ENCODE measurements at places on chromosomes 4 and X. TPM values are rescaled to one million over a fixed set of nuclear protein-coding genes. Genes with fewer than 3 reads are reported as not detected.
A peak's percentile ranks its signal among the peaks of the same experiment; 100 is the strongest.

GRCh38 chr4:8185295-8185694 lies 13.8 kb upstream of the SH3TC1 start:
- DNase-seq: peak; percentile 66

- no peak for DNase-seq
These were observed 18.2 kb upstream of the ANK2 start for GRCh38 chr4:113031212-113031611.

Gene GAGE12H
- total RNA-seq: not detected

DNA sequence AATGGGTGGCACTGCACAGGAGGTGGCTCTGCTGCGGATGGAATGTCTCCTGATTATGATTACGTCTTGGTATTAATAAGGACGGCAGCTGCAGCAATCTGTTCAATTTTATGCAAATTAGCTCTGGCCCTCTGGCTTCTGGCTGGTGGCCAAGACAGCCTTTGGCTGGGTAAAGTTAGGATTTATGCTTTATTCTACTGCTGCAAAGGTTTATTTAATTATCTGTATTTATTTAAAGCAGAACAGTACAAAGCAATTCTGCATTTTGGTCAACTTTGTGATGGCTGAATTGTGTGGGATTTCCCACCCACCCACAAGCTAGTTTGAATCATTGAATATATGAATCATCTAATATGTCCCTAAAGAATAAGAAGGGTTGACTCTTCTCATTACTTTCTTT lies 745.6 kb upstream of the FAM241A start:
- DNase-seq: peak; percentile 1

Gene IL1RAPL1
- 1.3 TPM for total RNA-seq

Gene TKTL2
- not detected for total RNA-seq

- peak; percentile 3 for DNase-seq
These were observed 125.8 kb upstream of the UNC5C start for GRCh38 chr4:95674521-95674981.

Gene CXorf58
- not detected for total RNA-seq

DNA sequence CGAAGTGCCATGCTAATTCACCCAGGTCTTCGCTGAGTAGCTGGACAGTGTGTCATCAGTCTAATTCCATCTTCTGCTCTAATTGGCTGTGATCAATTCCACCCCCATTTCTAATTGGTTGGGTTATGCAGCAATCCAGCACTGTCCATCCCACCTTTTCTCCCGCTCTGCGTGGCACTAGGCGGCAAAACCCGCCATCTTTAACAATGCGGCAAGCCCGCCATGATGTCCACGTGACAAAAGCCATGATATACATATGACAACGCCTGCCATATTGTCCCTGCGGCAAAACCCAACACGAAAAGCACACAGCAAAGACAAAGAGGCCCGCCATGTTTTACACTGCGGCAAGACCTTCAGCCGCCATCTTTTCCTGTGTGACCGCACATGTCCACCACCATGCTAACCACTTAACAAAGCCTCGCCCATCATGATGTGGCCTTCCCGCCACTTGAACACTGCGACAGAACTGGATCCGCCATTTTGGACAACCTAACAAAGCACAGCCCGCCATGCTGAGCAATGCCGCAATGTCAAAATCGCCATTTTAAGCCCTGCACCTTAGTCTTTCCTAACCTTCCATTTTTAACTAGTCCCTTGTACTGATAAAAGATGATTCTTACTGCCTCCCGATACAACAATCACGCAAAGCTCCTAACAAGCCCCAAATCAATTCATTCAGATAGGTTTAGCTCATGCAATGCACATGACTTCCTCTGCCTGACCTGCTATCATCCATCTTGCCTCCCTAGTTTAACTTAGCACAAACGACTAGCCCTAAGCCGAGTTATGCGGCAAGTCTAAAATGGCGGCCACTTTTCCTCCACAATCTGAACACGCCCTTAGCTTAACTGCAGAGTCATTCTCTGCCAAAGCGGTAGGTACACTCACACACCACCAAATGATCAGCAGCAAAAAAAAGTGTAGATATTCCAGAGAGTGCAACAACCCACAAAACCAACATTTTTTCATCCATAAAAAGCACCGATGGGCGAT lies 288.3 kb downstream of the CHIC1 start:
- DNase-seq: no peak

DNA sequence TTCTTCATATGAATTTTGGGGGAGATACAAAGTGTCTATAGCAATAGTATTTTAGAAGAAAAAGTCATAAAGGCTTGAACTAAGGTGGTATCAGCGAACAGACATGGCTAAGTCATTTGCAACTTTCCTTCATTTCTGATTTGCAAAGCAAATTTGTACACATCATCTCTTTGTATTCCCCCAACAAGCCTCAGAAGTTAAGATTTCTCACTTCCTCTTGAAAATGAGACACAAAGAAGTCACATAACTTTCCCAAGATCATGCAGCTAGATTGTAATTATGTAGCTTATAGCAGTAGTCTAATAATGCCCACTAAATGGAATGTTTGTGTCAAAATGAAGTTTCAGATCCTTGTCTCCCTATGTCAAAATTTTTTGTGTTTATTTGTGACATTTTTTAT lies 709.8 kb upstream of the HS3ST1 start:
- DNase-seq: no peak

DNA sequence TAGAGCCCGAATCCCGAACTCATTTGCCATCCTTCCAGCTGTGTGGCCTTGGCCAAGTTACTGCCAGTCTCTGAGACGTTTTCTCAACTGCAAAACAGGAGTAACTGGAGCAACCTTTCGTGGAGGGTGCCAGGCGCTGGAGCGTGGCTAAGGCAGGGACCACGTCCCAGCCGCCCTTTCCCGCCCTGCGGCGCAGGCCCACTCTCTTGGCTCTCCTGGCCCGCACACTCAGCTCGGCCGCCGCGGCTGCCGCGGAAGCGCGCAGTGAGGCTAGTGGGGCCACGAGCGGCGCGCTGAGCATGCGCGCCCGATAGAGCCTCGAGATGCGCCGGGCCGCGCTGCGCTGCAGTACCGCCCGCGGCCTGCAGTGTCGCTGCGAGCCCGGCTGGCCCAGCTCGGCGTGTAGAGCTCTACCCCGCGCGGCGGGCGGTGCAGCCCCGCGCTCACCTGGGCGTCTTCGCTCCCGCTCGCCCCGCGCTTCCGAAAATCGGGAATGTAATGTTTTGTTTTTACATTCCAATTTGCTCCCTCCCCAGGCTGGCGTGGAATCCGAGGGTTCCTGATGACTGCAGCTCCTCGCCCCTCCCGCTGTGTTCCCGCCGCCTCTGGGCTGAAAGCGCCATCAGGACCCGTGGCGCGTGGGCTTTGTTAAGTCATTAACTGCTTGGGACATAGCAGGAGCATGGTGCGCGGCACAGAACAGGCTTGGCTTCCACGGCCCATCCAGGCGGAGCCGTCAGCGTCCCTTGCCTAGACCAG lies 4.0 kb upstream of the ZNF518B start:
- DNase-seq: no peak

Gene TEX11
- not detected for total RNA-seq

DNA sequence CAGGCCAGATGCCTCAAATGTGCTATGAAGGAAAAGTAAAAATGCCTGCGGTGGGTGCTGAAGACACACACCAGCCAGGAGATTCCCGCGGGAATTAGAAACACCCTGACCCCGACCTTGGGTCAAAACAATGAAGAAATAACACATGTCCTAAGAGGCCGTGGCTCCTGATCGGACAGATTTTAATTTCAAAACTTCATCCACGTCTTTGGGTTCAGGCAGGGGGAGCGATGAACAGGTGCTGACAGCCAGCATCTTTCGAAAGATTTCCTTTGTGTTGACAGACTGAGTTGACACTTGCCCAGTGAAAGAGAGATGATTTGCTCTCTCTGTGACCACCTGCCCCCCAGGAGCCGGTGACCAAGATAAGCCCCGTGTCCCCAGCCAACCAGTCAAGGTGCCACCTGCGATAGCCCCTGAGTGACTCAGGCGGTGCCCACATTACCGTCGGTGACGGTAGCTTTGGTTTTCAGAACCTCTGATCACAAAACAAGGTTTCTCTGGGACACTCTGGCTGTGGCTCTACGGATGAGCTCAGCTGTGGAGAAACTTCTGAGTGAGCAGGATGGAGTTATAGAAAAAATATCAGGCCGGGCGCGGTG lies 11.0 kb upstream of the IL3RA start:
- DNase-seq: no peak

DNA sequence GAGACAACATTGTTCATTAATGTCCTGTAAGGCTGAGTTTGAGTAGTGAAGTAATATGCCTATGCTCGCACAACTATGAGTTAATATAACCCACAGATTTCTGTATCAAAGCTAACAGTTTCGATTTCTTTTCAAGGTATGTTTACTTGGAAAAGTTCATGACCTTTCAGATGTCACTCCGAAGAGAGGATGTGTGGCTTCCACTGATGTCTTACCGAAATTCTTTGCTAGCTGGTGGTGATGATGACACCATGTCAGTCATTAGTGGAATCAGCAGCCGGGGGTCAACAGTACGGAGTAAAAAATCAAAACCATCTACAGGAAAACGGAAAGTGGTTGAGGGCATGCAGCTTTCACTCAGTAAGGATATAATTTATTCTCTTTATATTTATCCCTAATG lies 124.9 kb downstream of the STAG2 start:
- DNase-seq: no peak

- DNase-seq: peak; percentile 10
These were observed 1.3 kb upstream of the PDHA1 start for GRCh38 chrX:19342331-19342906.

Gene GATA1
- not detected for total RNA-seq

Gene NEUROG2
- total RNA-seq: not detected

DNA sequence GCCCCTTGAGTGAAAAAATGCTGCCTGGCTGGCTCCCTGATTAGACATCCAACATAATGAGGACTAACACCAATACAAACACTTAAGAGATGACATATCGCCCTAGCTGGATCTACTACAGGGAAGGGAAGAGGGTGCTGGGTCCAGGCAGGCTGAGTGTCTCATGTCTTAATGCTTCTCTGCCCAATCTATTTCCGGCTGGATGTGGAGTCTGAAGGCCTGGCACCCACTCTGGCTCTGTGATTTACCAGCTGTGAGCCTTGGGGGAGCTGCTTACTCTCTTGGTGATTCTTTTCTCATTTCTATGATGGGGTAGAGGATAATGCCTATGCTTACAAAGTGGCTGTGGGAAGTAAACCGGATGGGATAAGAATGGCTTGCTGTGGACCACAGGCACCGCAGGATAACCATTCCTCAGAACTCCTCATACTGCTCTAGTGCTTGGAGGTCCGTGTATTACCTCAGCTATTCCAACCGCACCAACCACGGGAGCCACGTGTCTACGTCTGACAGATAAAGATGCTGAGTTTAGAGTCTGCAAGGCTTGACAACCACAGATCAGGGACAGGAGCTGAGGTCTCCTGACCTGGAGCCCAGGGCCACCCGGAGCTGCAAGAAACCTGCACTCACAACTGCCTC lies 161.7 kb downstream of the AFAP1 start:
- no peak for DNase-seq

Gene MSX1
- 11.4 TPM for total RNA-seq

Gene RRH
- not detected for total RNA-seq

- DNase-seq: no peak
These were observed 12.2 kb downstream of the TET2 start for GRCh38 chr4:105158837-105159236.

- DNase-seq: peak; percentile 78
These were observed 83.7 kb downstream of the FREM3 start for GRCh38 chr4:143616771-143617170.

Gene SSX4B
- total RNA-seq: not detected

GRCh38 chrX:30751497-30751896 lies 98.3 kb downstream of the GK start:
- DNase-seq: peak; percentile 31

DNA sequence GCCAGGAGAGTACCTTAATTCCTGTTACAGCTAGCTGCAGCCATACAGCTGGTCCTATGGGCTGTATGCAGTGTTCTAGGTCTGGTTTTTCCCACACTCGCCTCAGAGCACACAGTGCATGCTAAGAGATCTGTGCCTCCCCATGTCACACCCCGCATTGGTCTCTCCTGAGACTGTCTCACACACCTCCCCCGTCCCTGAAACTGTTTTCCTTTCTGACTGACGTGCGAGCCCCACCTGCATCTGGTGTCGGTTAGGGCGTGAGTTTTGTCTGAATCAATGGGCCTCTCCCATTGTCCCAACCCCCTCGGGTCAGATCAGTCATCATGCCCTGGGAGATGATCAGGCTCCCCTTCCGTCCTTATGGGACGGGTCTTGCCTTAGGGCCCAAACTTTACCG lies 3.4 kb upstream of the UGT8 start:
- no peak for DNase-seq

DNA sequence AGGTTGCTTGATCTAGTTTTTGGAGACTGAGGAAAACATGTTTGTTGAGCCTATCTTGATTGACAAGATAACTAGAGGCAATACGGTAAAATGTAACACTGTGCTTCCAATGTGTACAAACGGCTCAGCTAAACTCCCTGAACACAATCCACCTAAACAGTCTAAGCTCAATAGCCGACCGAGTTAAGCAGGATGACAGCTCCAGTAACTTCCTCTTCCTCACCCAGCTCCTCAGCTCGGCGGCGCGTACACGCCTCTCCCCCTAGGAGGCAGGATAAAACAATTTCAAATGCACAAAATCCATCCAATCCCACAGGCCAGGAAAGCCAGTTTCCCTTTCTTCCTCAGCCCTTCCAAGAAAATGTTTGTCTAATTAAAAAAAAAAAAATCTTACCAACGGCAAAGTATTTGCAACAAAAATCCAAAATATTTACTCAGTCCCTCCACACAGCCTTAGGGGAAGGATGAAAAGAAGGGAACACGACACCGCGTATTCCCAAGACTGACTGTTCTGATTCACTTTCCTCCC lies 1.0 kb downstream of the CNOT6L start:
- peak; percentile 84 for DNase-seq

Gene PPAT
- total RNA-seq: 15.0 TPM

All from M059J (cell line).